ENCODE measurements at places on chromosomes 6 and 20.

DNA sequence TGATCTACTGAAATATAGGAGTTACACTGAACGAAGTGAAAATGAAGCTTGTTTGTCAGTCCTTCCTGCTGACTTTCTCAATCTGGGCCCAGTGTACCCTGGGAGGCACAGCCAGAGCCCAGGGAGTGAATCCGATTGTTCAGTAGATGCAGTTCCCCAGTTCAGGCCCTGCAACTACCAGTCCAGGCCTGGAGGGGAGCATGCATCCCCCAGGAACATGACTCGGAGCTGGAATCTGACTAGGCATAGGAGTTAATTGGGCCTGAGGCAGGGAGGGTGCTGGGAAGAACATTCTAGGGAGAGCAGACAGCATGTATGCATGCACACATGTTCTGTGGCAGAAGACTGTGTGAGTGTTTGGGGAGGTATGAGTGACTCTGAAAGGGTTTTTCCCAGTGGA is 42.1 kb downstream of the PHACTR3 start:
- DNase-seq, result no peak

- no peak for DNase-seq
Observed at GRCh38 chr6:35330541-35331119, 11.7 kb upstream of the PPARD start.

DNA sequence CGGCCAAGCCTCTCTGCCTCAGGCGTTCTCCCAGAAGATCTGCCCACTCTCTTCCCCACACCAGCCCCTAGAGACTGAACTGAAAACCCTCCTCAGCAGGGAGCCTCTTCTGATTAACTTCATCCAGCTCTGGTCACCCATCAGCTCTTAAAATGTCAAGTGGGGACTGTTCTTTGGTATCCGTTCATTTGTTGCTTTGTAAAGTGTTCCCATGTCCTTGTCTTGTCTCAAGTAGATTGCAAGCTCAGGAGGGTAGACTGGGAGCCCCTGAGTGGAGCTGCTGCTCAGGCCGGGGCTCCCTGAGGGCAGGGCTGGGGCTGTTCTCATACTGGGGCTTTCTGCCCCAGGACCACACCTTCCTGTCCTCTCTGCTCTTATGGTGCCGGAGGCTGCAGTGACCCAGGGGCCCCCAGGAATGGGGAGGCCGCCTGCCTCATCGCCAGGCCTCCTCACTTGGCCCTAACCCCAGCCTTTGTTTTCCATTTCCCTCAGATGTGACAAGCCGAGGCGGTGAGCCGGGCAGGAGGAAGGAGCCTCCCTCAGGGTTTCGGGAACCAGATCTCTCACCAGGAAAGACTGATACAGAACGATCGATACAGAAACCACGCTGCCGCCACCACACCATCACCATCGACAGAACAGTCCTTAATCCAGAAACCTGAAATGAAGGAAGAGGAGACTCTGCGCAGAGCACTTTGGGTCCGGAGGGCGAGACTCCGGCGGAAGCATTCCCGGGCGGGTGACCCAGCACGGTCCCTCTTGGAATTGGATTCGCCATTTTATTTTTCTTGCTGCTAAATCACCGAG is 14.2 kb downstream of the VEGFA start:
- DNase-seq, result no peak

DNA sequence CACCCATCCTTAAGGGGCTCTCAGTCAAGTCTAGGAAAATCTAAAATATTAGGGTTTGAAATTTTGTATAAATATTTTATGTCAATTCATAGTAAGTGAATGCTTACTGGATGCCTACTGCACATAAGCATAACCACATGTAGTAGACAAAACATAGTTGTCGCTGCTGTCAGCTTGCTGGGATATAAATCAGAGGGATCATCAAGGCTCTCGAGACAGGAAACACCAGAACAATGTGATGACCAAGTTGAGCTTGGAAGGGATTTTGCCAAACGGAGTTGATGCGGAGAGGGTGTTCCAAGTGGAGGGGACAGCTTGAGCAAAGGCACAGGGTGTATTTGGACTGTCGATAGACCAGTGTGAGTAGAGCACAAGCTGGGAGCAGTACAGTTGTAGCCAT is 105.8 kb upstream of the SUPT3H start:
- no peak for DNase-seq

DNA sequence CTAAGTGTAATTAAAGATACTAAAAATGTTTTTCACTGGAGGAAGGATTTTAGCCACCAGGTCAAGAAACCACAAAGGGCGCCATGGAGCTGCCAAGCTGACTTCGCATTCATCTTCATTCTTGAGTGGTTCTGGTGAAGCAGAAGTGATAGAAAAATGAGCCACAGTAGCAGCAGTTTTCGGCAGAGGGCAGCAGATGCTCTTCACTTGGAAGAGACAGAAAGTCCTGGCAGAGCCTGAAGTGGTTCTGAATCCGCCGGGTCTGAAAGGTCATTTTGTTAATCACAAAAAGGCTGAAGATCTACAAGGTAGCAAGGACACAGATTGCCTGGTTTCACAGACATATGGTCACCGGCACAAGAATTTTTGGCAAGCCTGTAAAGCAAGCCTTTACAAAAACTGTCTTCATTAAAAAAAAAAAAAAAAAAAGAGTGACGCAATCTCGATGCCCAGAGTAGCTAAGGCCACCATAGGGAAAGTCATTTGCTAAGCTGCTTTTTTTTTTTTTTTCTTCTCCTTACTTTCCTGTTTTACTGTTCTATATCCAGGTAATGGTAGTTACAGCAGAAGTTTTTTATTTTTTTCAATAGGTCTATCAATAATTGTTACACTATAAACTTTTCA is 345.1 kb upstream of the AGPAT4 start:
- DNase-seq, result peak; percentile 74

- DNase-seq, result no peak
Observed at GRCh38 chr6:170253910-170254269, 37.0 kb downstream of the DLL1 start.

DNA sequence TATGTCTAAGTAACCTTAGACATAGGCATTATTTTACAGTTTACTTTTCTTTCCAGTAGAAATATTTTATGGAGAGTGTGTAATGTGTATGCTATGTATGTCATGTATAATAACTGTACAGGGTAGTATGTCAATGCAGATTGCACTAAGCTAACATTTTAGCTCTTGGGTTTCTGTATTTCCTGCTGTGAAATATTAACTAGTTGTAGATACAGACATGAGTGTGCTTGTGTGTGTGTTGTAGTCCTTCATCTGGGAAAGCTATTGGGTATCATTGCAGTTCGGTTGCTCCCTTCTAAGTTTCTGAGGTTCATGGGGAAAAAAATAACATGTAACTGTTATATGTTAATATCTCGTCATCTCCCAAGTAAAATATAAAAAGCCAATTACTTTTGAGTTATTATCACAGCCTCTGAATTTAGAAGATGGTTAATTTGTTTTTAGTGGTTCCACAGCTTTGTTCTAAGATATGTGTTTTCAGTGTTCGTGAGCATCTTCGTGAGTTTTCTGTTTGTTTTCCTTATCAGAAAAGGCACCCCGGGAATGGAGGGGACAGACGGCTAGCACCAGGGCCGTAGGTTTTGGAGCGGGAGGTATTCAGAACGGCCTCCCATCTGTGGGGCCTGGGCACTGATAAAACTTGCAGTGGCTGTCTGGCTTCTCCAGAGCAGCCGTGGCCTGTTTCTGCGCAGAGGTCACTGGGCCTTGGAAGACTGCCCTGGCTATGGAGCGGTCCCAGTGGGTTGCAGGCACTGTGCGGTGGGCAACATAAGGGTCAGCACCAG is 215.0 kb downstream of the ARID1B start:
- no peak for DNase-seq

GRCh38 chr20:14259689-14260088 is 77.7 kb downstream of the FLRT3 start:
- DNase-seq, result no peak

DNA sequence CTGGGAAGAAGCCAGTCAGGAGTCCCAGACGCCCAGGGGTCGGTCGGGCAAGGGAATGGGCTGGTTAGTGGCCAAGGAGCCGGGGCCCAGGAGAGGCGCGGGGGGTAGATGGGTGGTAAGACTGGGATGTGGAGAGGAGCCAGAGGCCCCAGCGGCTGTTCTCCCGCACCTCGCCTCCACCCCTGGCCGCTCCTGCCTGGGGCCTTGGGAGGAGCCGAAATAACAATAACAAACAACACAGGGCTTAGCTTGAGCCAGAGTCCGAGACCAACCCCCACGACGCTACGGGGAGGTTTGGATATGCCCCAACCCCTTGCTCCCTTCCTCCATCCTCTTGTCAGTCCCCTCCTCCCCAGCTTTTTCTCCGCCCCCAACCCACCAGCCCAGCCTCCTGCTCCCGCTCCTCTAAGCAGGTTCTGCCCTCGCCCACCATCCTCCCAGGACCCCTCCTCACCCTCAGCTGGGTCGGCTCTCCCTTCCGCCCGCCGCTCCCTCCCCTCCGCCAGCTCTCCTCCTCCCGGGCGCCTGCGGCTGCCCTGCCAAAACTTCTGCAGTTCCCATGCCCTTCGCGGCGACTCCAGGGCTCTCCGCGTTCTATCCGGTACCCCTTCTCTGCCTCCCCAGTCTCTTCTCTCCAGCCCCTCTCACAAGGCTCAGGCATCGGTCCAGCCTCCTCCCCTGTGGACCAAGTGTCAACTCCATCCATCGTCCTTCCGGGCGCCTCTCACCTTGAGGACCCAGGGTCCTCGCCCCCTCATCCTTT is 1.1 kb downstream of the RNF39 start:
- DNase-seq, result peak; percentile 82

- no peak for DNase-seq
Observed at GRCh38 chr6:160174681-160175080, 53.1 kb downstream of the SLC22A1 start.

DNA sequence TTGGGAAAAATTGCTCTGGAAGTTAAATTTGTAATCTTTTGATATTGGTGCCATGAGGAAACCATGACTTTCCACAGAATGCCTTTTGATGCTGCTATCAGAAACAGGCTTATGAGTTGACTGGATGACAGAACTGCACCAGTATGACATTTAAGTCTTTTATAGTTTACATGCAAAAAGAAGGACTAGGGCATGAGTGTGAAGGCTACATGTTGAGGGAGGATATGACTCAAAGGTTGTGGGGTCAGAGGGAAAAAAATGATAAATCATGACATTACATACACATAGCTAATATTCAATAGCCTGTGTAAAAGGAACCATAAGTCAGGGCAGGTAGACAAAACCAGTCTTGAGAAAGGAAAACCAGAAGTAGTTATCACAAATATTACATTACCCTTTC is 182.2 kb downstream of the COL12A1 start:
- DNase-seq, result no peak
